ENCODE measurements at places on chromosomes 6 and 20.

- no peak for DNase-seq
Measured at GRCh38 chr20:33284937-33285336, 1.9 kb downstream of the BPIFB1 start.

- no peak for DNase-seq
Measured at GRCh38 chr6:73727114-73727513, 31.1 kb downstream of the CD109 start.

- DNase-seq = peak; percentile 77
Measured at GRCh38 chr20:3786126-3786484, 435 bp downstream of the CENPB start.

DNA sequence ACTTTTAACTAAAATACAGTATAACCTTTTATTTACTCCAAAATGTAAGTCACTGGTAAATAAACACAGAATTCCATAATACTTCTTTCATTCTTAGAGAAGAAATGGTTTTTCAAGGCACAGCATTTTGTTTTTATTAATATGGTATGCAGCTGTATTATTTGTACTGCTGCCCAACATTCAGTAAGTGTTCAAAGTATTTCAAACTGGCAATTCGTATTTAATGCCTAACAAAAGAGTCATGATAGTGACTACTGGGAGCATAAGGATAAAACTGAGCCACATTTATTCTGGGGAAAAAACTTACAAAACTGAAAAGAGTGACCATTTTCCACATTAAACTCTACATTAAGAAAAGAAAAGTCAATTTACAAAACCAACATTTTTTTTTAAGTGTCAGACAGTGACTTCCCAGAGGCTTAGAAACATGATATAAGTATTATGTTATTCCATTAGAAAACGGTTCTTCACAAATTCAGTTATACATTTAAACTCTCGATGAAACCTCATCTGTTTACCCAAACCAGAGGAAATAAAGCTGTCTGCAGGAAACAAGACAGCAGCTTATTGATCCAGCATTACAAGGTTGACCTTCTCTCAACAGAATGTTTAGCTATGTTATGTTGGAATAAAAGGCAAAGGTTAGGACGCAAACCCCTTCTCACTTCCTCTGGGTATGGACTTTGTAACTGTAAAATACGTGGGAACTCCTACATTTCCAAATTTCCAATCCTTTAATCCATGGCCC lies 24.3 kb downstream of the EPB41L2 start:
- no peak for DNase-seq

DNA sequence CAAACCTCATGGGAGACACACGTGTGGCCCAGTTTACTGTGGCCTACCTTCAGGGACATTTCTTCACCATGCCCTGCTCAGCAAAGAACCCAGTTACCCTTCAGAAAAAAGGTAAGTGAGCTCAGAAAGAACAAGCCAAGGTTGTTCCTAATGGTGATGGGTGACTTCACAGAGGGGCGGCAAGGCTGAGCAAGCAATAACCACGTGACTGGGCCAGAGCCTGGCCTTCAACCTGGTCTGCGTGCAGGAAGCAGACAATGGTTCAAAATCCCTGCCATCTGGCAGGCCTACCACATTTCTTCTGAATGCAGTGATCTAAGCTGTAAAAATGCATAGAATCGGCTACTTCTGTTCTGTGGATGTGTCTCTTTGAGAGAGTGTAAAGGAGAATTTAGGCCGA lies 115.5 kb upstream of the CST7 start:
- no peak for DNase-seq

DNA sequence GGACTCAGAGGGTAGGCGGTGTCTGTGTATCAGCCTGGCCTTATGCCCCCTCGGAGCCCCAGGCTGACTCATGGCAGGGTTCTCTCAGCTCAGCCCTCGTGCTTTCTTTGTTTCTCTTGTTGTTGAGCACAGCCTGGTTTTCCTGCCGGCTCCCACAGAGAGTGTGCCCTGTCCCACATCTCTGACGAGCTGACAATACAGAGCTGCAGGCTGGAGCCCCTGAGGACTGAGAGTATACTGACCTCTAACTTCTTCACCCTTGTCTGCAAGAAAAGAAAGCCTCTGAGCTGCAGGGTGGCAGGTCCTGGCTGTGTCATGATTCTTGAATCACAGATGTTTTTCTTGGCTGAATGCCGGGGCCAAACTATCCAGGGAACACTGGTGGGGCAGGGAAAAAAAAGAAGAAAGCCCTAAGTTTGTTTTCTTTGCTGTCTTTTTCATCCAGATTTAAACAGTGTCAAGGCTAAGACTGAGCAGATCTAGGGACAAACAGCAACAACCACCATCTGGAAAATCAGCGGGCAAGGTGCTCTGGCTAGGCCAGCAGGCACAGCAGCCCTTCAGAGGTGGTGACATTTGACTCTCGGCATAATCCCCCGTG lies 63.3 kb upstream of the ZNF133 start:
- no peak for DNase-seq

DNA sequence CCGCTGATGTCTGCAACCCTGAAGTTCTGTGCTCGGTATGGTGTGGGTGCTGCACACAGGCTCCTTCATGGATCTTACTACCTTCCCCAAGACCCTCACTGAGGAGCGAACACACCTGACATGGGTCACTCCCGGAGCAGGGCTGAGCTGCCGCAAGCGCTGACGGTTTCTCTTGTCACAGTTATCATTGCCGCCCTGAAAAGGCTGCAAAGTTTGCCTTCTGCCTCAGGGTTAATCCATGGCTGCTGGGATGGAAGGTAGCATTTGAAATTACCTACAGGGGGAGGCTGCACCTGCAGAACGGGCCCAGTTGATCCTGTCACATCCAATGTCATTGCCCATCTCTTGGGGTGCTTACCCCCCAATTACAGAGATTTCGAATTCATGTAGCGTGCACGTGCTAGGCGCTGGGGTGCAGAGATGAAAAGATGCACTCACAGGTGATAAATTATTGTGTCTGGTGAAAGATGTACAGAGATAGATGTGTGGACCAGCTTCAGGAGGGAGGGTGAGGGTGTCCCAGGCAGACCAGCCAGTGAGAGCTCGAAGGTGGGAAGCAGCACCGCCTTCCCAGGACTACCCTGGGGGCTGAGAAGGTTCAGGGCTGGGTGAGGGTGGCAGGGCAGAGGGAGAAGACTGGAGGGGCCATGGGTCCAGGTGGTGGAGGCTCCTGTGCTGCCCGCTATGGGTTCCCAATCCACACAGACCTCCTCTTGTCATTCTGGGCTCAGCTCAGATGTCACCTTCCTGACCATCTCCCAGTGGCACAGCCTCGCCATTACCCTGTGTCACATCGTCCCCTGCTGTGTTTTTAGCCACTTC lies 120.1 kb downstream of the SYCP2 start:
- peak; percentile 9 for DNase-seq

GRCh38 chr6:118596774-118597320 lies 48.8 kb downstream of the PLN start:
- DNase-seq = no peak

- DNase-seq = no peak
Measured at GRCh38 chr6:136994782-136995181, 50.0 kb downstream of the IL20RA start.

DNA sequence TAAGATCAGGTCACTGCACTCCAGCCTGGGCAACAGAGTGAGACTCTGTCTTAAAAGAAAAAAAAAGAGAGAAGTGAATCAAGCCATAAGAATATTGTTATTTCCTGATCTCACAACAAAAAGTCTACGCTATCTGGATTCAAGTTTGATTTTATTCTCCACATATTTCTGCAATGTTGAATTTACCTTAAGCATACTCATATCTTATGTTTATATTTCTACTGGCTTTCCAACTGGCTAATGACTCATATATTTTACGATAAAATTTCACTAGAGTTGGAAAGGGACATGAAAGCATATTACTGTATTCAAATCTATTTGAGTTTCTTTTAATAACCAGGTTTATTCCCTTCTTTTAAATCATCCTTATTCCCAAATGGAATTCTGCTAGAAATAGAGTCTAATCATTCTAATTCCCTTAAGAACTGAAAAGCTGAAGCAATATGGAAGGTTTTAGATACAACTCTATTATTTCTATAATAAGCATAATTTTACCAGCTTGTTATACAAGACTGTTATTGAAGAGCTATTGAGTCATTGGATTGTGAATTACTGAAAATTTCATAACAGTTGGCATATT lies 276.9 kb upstream of the HS3ST5 start:
- no peak for DNase-seq

DNA sequence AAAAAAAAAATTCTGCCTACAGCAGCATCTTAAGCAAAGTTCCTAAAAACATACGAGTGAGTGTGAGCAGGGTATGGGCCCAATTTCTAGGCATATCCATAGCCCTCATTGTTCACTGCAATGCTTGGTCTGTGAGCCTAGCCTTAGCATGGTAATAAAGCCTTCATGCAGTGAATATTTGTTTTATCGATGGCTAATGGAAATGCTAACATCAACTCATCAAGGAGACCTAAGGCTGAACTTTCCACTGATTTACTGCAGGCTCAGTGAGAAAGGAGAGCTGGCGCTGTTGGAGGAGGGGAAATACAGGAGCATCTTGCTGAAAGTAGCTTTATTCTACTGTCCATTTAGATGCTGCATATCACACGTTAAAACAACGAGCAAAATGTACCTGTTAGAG lies 139.6 kb upstream of the DTNBP1 start:
- no peak for DNase-seq

GRCh38 chr6:168844821-168845609 lies 404.0 kb downstream of the SMOC2 start:
- no peak for DNase-seq

DNA sequence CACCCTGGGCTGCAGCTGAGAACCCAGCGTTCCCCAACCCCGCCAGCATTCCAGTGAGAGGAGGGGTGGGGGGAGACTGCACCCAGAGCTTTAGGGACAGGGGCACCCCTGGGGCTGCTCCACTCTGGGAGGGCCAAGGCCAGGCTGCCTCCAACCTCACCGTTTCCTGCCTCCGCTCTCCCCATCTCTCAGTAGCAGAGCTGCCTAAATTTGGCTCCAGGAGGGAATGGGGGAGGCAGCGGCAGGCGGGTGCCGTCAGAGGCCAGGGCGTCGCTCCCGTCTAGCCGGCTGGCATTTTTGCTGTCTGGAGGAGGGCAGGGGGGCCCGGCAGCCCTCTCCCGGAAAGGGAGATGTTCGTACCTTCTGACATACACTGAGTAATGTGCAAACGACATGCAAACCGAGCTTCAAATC lies 46.6 kb downstream of the NOL4L start:
- no peak for DNase-seq

DNA sequence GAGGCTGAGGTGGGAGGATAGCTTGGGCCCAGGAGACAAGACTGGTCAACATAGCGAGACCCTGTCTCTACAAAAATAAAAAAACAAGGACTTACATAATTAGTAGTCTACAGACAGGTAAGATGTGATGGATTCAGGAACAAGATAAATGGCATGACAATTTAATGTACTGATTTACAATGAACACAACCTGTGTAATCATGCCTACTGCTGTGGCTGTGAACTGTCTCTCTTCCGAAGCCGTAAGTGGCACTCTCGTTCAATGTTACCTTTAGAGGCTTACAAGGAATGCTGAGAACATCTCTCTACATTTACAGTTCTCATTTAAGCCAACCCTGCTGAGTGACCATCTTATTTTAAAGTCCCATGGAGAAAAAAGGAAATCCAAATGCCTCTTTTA lies 134.8 kb upstream of the PRDM1 start:
- no peak for DNase-seq

DNA sequence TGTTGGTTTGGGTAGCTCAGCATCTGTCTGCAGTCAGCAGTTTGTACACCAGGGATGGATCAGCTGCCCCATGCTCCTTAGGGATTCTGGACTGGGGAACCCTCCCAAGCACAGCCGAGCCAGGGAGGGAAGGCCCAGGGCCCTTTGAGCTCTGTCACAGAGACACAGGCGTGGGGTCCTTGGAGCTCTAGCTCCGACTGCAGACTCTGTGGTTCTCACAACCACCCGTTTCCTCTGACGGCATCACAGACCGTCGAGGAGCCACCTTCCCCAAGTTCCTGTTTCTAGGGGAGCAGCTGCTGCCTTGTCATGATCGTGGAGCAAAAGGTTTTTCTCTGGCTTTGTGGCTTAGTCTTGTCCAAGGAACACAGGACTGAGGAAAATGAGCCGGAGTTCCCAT lies at the start of gene SLA2:
Gene SLA2, minus strand, starts transcription at position 199 of the 400 bp plus-strand sequence. CDS start 4,861 bp downstream, outside the sequence.
- no peak for DNase-seq

- DNase-seq = no peak
Measured at GRCh38 chr20:58895448-58896180, 43.1 kb downstream of the GNAS start.

- no peak for DNase-seq
Measured at GRCh38 chr20:61754976-61755778, 310.5 kb downstream of the TAF4 start.

DNA sequence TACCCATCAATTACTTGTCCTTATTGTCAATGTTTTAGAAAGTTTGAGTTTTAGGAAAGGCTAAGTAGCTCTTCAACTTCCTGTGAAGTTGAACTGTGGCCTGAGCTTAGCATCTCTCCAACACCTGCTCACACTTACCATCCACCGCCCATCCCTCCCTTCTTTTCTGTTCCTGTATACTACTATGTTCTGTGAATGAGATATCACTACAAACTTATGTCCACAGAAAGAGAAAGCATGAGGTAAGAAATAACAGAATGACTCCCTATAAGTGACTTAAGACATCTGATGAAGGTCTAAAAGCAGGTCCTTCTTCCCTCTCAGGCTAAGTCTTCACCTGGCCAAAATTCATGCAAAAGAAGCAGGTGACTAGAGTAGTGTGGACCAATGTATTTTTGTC lies 246.3 kb upstream of the PREP start:
- DNase-seq = no peak

GRCh38 chr20:62146019-62146755 lies 2.6 kb downstream of the SS18L1 start:
- DNase-seq = no peak

DNA sequence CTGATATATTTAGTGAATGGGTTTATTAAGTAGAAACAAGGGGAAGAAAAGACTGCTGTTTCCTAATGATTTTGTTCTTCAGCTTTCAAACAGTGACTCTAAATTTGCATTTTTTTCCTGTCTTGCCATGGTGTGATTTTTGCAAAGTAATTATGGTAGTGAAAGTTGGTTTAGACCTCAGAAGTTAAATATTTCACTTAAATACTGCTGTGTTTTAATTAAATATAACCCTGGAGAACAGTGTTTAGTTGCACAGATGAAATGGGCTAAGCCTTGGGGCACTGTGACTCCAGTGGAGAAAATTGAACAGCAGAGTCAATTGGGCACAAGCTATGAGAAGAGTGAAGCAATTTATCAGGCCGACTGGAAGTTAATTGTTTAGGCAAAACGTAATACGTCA lies 111.1 kb upstream of the MCHR2 start:
- no peak for DNase-seq

DNA sequence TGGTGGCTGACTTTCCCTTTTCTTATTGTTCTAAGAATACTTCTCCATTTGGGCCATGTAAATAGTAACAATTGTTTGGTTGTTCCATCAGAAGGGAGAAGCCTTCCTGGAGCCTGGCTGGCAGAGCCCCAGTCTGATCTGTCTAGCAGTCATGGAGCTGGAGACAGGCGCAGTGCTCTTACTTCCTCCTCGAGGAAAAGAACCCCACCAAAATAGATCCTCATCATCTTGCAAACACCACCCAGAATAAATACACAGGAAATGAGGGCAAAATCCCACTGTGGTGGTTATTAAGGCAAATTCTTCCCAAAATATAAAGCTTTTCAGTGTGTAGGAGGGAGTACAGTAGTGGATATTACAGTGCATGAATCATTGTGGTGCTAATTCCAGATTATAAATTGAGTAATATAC lies 195.1 kb upstream of the SGK1 start:
- DNase-seq = no peak

GRCh38 chr6:167791091-167791779 lies 35.5 kb upstream of the AFDN start:
- DNase-seq = no peak
